Stromal cell of bone marrow (primary cell): ENCODE measurements at places on chromosomes 5 and 9.

- DNase-seq, result no peak
These were observed 306.1 kb upstream of the ZNF608 start for GRCh38 chr5:125052584-125052983.

GRCh38 chr9:136036050-136036449 is 59.0 kb downstream of the NACC2 start:
- no peak for DNase-seq

DNA sequence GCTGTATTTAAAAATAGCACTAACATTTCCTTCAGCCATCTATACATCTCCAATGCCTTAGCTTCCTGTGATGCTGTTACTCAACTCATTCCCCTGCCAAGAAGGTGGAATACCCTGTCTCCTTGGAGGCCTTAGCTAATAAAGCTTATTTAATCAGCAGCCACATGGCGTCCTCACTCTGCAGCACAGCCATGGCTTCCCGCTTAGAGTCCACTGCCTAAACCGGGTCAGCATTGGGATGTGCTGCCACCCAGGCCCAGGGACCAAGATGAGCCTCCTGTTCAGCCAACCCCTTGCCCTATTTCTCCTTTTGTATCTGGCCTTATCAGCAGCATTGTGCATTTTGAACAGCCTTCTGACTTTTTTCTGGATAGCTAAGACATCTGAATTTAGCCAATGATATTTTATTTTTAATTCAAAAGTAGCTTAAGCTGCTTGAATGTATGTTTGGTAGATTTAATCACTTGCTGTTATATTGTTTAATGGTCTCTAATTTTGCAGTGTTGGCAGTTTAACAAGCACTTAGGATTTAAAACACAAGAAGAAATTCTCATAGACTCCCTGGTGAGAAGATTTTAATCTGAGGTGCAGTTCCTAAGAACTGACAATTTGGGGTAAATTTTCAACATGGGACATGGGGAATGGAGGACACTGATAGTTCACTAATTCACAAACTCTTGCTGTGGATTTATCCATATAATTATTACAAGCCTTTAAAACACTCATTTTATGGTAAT is 113.0 kb downstream of the RPS23 start:
- no peak for DNase-seq

- peak; percentile 80 for DNase-seq
These were observed 352.7 kb downstream of the EBF1 start for GRCh38 chr5:158746979-158747378.

GRCh38 chr9:107292821-107293542 is 9.9 kb downstream of the RAD23B start:
- no peak for DNase-seq

DNA sequence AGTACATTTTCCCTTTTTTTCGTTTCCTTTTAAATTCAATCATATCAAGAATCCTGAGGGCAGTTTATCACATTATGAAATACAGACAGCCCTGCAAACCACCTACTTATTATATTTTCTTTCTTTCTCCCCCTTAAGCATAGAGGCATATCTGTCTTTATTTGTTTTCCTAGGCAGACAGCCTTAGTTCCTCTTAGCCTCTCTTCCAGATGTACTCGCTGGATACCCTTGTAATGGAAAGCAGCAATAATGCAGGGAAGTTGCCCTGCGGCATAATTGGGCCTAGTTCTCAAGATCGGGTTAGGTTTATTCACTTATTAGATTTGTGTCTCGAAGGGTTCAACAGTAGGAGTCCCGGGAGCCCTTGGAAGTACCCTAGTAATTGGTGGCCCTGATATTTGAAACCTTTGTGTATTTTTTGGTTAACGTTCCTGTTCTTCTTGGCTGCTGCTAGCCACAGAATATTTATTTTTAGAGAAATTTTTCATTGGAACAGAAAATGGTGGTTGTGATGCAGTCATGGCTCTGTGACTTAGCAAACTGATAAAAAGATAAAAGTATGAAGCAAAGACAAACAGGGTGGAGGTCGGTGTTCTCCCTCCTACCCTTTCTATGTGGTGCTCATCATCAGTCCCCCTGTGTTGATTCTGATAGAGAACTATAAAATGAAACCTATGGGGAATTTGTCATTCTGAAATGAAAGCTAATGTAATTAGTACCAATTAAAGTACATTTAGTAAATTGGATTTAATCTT is 6.4 kb downstream of the TLE4 start:
- DNase-seq, result no peak

GRCh38 chr5:54309276-54309675 is 1.1 kb downstream of the ARL15 start:
- DNase-seq, result no peak

DNA sequence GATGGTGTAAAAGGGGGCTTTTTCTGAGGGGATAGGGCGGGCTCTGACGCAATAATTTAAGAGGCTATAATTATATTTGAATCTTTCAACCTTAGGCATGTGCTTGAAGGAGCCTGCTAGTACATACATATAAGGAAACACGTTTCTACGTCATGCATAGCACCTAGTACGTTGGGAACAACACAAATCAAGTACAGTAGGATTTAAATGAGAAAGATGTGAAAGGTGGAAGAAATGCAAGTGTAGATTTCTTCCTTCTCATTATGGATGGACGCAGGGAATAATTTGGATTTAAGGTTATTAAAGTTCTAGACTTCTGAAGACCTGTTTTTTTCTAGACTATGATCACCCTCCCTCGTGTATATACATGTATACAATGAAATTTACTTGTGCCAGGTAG is 927 bp upstream of the CDO1 start:
- no peak for DNase-seq

- no peak for DNase-seq
These were observed 796 bp downstream of the LNPEP start for GRCh38 chr5:96936431-96937320.

DNA sequence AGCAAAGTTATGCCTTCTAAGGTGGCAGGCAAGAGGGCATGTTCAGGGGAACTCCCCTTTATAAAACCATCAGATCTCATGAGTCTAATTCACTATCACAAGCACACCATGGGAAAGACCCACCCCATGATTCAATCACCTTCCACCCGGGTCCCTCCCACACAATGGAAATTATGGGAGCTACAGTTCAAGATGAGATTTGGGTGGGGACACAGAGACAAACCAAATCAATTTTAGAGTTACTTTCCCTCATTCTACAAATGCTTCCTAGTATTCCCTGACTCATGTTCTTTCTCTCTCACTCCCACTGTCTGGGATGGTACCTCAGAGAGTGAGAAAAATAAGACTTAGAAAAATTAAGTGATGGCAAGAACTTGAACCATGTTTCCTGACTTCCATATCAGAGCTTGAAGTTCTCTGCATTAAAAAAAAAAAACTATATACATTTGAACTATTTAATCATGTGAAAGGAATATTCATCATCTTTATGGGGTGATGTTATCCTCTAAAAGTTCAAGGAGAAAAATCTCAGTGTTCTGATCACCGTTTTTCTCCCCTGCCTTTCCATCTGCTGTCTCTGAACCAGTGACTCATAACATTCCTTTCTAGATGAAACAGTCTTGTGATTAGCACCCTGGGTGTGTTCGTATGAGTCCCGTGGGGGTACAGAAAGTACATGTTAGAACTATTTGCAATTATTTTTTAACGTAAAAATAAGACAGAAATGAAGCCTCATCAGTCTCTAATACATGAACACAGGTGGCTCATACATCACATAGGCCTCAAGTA is 282.9 kb downstream of the SLF1 start:
- DNase-seq, result no peak

- no peak for DNase-seq
These were observed 3.6 kb upstream of the TRIM41 start for GRCh38 chr5:181219262-181220177.

DNA sequence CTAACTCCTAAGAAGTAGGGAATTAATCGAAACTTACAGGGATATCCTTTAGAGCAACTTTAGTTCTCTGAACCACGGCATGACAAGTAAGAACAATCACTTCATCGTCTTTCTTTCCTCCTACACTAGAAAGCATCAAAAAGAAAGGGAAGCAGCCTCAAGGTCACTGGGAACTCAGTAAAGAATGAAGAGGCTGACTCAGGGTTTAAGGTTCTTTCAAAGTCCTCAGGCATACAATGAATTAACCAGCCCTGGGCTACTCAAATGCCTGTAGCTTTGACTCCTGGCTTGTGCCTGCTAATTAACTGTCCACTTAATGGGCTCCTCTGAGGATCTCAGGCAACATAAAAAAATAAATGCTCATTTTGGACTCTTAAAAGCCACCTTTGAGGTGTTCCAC is 102.0 kb downstream of the TRIM32 start:
- no peak for DNase-seq

DNA sequence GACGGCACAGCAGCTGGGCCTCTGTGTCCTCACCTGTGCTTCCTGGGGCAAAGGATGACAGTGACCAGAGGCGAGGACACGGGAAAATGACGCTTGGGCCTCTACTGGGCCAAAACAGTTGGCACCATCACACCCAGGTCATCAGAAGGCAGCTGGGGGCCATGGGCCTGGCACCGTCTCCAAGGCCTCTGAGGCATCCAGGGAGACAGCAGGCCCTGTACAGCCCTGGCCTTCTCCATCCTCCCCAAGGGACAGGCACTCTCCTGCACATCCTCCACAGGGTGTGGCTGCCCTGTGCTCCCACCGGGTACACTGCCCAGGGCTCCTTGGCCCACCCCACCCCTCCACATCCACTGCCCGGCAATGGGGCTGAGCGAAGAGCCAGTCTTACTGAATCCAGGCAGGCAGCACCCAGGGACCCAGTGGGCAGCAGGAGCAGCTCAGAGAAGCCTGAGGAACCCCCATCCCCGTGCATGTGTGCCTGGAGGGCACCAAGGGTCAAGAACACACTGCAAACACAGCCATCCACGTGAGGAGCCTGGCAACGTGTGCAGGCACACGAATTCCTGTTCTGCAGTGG is 4.0 kb downstream of the LPCAT1 start:
- DNase-seq, result no peak

- no peak for DNase-seq
These were observed 10.4 kb downstream of the PTCH1 start for GRCh38 chr9:95506428-95506677.

- DNase-seq, result no peak
These were observed 53.7 kb downstream of the ZNF462 start for GRCh38 chr9:106916466-106917235.

GRCh38 chr9:85610074-85610860 is 131.5 kb downstream of the AGTPBP1 start:
- peak; percentile 71 for DNase-seq

DNA sequence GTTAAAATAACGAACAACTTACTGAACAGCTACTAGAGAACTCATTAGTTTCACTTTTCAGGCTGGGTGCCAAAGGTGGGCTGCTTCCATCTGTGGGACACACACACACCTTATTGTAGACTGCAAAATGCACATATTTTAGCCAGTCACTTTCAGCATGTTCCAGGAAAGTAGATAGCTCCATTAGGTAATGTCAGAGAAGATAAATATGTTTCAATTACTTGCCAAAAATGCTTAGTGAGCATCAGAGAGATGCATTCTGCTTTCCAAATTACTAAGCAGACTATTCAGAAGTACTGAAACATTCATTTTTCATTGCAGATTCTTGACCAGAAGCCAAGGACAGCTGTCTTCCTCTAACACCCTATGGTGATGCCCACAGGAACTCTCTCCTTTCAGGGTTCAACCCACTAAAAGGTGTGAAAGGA is 56.2 kb upstream of the APC start:
- DNase-seq, result no peak

DNA sequence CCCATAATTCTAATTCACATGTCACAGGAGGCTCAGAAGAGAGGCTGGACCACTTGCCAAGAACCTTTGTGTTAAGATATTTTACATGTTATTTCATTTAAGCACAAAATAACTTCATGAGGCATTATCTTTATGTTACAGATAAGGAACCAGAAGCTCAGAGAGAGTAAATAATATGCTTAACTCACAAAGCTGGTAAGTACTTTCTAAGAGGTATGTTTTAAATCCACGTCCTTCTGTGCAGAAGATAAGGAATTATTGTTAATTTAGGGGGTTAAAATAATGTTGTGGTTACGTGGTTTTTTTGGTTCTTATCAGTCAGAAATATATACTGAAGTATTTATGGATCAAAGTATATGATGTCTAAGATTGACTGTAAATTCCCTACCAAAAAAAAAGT is 8.0 kb downstream of the STRBP start:
- DNase-seq, result no peak

DNA sequence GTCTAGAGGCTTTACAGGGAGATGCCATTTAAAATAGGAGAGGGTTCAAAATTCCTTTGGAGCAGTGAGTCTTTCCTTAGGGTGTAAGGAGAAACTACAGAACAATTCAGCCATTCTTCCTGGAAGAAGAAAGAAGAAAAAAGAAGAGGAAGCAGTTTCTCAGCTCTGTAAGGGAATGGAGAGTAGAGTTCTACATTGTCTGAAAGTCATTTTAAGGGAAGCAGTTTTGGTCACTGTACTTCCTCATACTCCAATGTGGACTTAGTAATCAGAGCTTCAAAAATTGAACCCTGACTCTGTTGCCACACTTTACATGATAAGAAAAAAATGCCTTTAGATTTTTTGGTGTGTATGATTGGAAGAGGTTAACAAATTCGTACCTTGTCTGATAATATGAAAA is 122.4 kb downstream of the LRRC70 start:
- DNase-seq, result no peak

GRCh38 chr9:76887951-76888350 is 18.0 kb downstream of the PRUNE2 start:
- no peak for DNase-seq

GRCh38 chr5:139985290-139985689 is 57.8 kb downstream of the NRG2 start:
- DNase-seq, result no peak

- DNase-seq, result no peak
These were observed 23.8 kb downstream of the TYRP1 start for GRCh38 chr9:12716823-12717600.

DNA sequence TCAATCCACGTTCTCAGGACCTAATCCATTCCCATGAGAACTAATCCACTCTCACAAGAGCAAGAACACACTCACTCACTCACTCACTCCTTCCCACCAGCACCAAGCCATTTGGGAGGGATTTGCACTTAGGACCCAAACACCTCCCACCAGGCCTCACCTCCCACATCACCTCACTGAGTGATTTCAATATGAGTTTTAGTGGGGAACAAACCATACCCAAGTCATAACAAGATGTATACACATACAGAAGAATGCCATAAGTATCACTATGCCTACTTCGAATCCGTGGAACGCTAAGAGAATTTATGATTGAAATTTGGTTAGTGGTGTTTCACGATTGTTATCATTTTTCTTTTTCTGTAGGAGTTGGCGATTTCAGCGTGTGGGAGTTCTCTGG is 29.3 kb upstream of the CTSL start:
- DNase-seq, result no peak

GRCh38 chr5:78671609-78672008 is 23.0 kb upstream of the LHFPL2 start:
- no peak for DNase-seq

- DNase-seq, result no peak
These were observed 190.7 kb upstream of the TAS2R1 start for GRCh38 chr5:9820691-9821449.

- no peak for DNase-seq
These were observed 1019.0 kb downstream of the TAF11L14 start for GRCh38 chr5:18653216-18653752.
